HFFc6 (cell line): ENCODE measurements at places on chromosomes 4 and X.
A peak's percentile ranks its signal among the peaks of the same experiment; 100 is the strongest.

GRCh38 chr4:89836031-89836745, 773 bp downstream of the SNCA start:
- no peak for DNase-seq

DNA sequence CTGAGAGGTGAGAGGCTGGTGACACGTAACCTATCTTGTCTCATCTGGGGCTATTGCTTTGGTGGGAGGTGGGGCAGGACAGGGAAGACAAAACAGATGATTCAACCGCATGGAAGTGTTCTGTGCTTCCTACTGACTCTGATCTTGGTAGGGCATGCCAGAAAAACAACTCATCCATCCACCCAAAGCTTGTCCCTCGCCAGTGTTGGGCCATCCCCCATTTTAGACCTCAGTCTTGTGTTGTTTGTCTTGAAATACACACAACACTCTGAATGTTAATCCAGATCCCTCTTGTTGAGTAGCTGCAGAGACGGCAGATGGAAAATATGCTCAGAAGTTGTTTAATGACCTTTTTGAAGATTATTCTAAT, 377 bp downstream of the CHRNA9 start:
- DNase-seq, result peak; percentile 68

DNA sequence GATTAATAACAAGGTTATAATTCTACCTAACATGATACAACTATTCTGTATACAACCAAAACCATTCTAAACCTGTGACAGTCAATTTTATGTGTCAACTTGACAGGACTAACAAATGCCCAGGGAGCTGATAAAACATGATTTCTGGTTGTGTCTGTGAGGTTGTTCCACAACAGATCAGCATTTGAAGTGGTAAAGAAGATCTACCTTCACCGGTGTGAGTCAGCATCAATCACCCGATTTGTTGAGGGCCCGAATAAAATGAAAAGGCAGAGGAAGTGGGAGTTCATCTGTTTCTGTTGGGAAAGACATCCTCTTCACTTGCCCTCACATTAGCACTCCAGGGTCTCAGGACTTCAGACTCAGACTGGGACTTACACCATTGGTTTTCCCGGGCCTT, 187.9 kb downstream of the MAB21L2 start:
- no peak for DNase-seq

- no peak for DNase-seq
Measured at GRCh38 chr4:87527431-87528220, 1.6 kb downstream of the SPARCL1 start.

GRCh38 chrX:12330841-12331240, 192.6 kb downstream of the FRMPD4 start:
- peak; percentile 27 for DNase-seq

- no peak for DNase-seq
Measured at GRCh38 chr4:151725087-151725486, 35.7 kb downstream of the GATB start.

DNA sequence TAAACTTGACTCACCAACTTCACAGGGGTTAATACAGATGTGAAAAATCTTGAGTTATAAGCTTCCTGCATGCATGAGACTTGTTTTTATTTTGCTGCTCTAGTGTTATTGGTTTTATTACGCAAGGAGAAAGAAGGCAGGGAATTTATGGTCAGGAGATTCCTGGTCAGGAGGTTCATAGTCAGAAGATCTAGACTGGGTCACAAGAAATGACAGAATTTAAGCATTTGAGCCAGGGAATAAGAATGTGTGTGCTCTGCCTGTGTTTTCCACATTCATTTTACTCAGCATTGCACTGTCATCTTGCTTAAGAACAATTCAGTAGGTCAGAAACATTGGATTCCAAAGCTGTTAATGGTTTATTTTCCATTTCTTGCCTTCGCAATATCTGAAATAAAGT, 2522.1 kb downstream of the ARAP2 start:
- DNase-seq, result peak; percentile 48

- DNase-seq, result no peak
Measured at GRCh38 chr4:11111876-11112275, 316.8 kb downstream of the HS3ST1 start.
